Activated naive CD4-positive, alpha-beta T cell treated with anti-CD3 and anti-CD28 coated beads, Interleukin-2, amount 50 U/mL, for 72 hours (primary cell): ENCODE measurements at places on chromosomes 13 and 19.

DNA sequence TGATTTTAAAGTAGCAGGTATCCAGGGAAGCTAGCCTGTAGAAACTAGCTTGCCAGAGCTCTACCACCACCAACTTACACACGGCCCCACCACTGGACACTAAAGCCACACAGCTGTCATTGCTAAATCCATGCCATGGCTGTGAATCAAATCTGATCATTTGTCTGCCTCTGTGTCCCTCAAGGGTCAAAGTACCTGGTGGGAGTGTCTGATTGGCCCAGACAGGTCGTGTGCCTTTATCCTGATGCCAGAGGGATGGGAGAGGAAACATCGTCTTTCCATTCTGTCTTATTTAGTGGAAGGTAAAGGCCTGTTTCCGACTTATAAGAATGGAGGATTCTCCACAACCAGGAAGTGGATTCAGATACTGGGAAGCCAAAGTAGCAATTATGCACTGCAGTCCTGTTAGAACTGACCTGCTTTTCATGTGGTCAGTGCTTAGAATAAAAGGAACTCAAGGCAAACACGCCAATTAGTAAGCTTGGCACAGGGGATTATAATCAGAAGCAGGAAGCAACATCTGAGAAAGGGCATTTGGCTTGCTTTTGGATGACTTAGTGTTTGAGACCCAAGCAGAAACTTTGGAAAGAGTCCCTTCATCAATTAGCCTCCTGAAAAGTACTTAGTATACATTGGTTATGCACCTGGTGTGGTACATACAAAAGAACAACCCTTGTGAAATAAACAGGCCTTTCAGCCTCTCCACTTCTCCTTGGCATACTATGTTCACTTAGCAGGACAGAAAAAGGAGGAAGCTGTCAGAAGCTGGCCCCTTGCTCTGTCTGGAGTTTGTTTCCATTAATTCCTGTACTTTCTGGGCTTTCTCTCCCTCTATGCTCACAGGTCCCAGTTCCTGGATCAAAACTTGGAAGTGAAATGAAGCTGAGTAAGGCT lies 192.4 kb downstream of the NUFIP1 start:
- DNase-seq, result no peak

- DNase-seq, result no peak
Observed at GRCh38 chr13:51297556-51297955, 41.9 kb upstream of the SERPINE3 start.

DNA sequence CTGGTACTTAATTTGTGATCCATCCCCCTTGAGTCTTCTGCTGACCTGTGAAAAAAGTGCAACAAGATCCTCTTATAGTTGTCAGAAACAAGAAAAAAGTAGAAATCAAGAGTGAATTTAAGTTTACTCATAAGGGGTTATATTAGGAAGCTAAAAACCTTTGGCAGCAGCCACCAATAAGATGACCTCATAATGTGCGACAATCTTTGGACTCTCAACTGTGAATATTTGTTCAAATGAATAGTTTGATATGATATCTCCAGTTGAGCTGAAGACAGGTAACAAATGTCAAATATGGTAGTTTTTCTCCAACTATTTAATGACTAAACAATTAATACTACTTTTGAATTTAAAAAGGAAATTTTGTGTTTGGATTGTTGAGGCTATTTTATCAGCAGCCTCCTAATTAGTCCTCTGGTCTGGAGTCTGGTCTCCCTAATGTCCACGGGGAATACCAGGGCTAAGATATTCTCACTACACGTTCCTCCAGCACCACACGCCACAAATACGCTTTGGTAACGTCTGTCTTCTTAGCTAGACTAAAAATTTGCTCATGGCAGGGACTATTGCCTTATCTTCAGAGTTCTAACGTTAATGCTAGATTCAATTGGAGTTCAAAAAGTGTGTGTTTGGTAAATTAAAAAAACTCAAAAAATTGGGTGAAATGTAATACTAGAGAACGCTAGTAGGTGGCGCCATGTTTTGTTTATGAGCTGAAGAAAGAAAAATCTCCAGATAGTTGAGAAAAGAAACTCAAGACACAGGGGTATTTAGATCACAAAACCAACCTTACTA lies 51.0 kb upstream of the PDX1 start:
- DNase-seq, result no peak

- DNase-seq, result no peak
Observed at GRCh38 chr13:51923983-51924539, 62.3 kb downstream of the CCDC70 start.

- DNase-seq, result no peak
Observed at GRCh38 chr13:102999499-102999898, 66.7 kb downstream of the SLC10A2 start.

DNA sequence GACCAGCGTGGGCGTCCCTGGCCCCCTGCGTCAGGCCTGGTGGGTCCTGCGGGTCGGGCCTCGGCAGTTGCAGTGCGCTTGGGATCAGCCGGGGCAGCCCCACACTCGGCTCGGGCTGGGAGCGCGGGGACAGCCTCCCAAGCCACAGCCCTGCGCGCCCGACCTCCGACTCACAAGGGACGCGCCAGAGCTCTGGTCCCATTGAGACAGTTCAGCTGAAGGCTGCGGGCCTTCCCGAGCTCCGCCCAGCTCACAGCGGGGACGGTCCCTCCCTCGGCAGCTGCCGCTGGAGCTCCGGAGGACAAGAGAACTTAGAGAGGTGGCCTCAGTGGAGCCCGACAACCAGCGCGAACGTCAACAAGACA lies 45.7 kb upstream of the ZNF730 start:
- DNase-seq, result no peak

DNA sequence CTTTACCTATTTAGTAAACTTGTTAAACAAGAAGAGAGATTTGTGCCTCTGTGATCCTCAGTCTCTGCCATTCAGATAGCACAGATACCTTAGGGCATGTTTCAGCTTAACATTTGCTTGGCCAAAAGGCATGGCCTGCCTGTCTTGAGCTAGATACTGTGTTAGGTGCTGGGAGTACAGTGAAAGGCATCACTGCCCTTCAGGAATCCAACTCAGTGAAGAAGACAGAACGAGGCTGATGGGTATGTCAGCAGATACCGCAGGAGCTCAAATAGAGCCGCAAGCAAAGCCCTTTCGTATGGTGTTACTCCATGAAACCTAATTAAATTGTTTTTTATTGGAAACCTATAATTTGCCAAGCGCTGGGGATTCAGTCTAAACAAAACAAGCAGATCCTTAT lies 12.9 kb downstream of the ZNF507 start:
- DNase-seq, result no peak

DNA sequence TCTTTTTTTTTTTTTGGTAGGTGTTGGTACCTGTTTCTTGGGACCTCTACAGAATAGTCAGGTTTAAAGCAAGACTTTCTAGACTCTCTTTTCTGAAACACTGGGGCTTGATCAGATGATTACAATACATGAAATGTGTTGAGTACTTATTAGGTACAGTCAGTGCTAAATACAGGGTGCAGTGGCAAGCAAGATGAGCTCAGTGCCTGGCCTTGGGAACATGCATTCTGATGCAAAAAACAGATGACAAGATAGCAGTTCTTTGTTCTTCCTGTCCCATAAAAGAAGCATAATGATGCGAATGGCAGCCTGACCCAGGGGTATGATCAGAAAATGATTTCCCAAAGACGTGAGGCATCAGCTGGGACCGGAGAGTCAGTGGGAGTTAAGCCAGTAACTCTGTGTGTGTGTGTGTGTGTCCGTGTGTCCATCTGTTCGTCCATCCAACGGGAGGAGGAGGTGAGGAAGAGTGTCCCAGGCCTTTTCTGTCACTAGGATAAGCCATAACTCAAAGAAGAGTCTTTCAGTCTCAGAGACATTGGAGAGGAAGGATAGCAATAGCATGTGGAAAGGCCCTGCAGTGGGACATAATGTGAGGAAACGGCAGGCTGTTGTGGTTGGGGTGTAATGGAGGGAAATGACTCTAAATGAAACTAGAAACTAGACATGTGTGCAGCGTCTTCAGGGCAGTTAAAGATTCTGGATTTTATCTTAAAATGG lies 32.2 kb downstream of the SLAIN1 start:
- peak; percentile 37 for DNase-seq

- DNase-seq, result no peak
Observed at GRCh38 chr19:28065026-28065425, 1147.9 kb downstream of the UQCRFS1 start.

- DNase-seq, result no peak
Observed at GRCh38 chr13:20780317-20780716, 6.6 kb upstream of the EEF1AKMT1 start.

GRCh38 chr19:12956446-12957388 lies at the start of gene GADD45GIP1:
Gene GADD45GIP1, minus strand, starts transcription at chr19:12957223. Its CDS starts 11 bp downstream, at chr19:12957212.
- peak; percentile 76 for DNase-seq
